Cerebellum (tissue), 4 donors: ENCODE measurements at places on chromosomes 16 and 17.

GRCh38 chr17:63542942-63543821, 7.1 kb upstream of the DCAF7 start:
- no peak for DNase-seq

GRCh38 chr16:1439058-1439698, 5.2 kb downstream of the CCDC154 start:
- no peak for DNase-seq

GRCh38 chr17:61487161-61487988, 35.2 kb downstream of the TBX4 start:
- no peak for DNase-seq

- DNase-seq = no peak
Observed at GRCh38 chr17:81183316-81183715, 17.3 kb upstream of the AATK start.

DNA sequence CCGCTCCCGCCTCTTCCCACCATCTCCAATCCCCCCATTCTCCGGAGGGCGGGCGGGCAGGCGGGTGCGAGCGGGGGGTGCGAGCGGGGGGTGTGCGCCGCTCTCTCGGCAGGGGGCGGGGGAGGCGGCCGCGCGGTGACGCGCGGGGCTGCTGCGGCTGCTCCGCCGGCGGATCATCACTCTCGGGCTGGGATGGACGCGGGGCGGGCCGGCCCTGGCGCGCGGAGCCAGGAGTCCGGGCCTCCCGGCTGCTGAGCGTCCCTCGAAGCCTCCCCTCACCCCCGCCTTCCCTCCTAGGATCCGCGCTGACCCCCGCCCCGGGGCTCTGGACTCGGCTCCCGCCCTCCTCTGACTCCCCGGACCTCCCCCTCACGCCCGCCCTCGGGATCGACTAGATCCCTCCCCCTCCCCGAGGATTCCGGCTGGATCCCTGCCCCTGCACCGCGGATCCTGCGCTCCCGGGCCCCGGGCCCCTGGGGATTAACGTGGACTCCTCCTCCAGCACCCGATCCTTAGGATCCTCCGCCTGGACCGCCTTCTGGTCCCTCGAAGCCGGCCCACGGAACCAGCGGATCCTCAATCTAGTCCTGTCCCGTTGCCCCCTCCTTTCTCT, 946 bp upstream of the TMEM256 start:
- peak; percentile 84 for DNase-seq

DNA sequence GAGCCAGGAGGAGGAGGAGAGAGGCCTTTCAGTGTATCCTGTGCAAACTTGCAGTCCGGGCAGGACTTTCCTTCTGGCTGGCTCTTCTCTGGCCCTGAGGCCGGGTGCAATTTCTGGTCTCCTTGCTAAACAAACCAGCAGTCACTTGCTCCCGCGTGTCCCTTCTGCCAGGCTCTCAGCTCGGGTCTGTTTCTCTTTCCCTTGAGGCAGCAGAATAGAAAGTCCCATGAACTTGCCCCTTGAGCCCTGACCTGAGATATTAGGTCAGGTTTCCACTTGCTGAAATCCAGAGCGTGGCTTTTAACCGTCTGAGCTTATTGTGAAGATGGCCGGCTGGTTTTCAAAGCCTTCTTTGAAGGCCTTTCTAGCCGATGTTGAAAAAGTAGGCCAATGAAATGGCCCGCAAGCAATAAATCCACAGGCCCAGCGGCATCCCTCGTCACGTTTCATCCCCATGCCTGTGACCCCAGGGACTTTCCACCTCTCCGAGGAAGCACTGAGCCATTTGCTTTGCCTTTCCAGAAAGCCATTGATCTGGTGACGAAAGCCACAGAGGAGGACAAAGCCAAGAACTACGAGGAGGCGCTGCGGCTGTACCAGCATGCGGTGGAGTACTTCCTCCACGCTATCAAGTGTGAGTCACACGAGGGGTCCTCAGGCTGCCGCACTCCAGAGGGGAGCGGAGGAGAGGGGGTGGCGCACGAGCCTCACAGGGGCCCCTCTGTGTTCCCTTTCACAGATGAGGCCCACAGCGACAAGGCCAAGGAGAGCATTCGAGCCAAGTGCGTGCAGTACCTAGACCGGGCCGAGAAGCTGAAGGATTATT, 4.5 kb downstream of the VPS4A start:
- no peak for DNase-seq
